Left lung (tissue), 14 donors: ENCODE measurements at places on chromosomes 3 and 15. TPM values are rescaled to one million over a fixed set of nuclear protein-coding genes. Genes with fewer than 3 reads are reported as not detected.

DNA sequence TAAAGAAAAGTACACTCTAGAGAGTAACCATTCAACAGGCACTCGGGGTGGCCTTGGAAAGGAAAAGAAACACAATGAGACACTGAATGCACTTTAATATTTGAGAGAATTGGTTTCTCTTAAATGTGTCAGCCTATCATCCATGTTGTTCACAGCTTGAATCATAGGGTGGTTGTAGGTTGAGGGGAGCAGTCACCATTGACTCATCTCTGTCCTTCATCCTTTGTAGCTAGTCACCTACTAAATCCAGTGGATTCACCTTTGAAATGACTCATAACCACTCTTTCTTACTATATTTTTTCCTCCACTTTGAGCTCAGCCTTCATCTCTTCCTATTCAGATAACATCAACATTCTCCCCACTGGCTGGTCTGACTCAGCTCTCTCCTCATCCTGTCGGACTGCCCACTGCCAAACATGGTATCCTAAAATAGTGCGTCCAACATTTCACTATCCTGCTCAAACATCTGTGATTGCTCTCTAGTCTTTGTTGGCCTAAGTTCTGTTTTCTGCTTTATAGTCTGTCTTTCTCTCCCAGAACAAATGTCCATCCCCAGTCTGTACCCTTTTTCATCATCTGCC is 182.7 kb upstream of the GADL1 start:
- no peak for DNase-seq
- no peaks in the 10 kb centered on the region for H3K36me3 ChIP-seq
- H3K4me1 ChIP-seq, result no peaks in the 10 kb centered on the region
- no peaks in the 10 kb centered on the region for H3K27me3 ChIP-seq
- H3K27ac ChIP-seq, result no peak overlapping the region

GRCh38 chr3:188962253-188963247 is 209.2 kb upstream of the TPRG1 start:
- no peak for DNase-seq
- no peak overlapping the region for H3K4me3 ChIP-seq
- H3K4me1 ChIP-seq, result peaks cover 6% of the 10 kb centered on the region

- no peak overlapping the region for H3K27ac ChIP-seq
- no peaks in the 10 kb centered on the region for H3K4me1 ChIP-seq
These were observed 487.2 kb downstream of the CNTN3 start for GRCh38 chr3:74127256-74127655.

DNA sequence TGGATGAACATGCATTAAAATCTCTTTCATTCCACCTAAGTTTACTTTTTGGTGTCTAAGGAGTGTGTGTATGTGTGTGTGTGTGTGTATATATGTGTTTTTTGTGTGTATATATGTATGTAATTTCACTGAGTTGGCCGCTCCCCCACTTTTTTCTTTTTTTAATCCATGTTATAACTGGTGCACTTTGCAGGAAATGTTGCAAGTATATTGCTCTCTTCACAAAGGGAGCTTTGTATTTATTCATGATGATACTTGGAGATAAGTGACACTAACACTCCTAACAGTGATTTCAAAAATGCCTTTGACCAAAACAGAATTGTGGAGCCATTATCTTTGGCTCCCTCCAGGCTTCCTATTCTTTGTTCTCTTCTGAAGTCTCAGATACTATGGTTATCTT is 95.8 kb downstream of the FNDC3B start:
- no peak for DNase-seq
- no peak overlapping the region for H3K4me3 ChIP-seq
- H3K36me3 ChIP-seq, result no peaks in the 10 kb centered on the region
- no peaks in the 10 kb centered on the region for H3K27me3 ChIP-seq
- peaks cover 45% of the 10 kb centered on the region for H3K4me1 ChIP-seq

LRRC31 gene
- 0.47 TPM for total RNA-seq
